CD4-positive, alpha-beta T cell treated with Interleukin-10 for 1 hour (primary cell): ENCODE measurements at places on chromosomes 6 and 20.

DNA sequence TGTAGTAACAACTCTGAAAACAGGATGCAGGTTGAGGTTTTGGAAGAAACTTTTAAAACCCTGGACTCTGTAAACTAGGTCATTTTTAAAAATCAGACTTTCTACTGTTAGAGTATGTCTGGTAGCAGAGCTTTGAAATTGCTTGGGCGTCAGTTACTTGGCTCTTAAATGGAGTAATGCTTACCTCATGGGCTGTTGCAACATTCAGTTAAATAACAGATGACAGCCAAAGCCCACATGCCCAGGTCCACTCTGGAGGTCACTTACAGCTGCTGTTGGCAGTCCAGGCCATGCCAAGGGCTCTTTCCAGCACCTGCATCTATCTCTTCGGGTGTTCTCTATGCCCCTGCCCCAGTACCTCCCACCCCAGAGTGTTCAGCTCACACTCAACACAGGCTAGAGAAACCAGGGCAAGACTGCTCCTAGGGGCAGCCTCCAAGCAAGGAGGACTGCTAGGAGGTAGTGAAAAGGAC lies 96.4 kb downstream of the BANF2 start:
- no peak for DNase-seq

- DNase-seq: no peak
Measured at GRCh38 chr6:102950967-102951366, 1557.5 kb downstream of the GRIK2 start.

- no peak for DNase-seq
Measured at GRCh38 chr20:8782804-8783203, 286.1 kb upstream of the PLCB4 start.

GRCh38 chr6:119079283-119079809 lies 882 bp upstream of the FAM184A start:
- DNase-seq: peak; percentile 24

- no peak for DNase-seq
Measured at GRCh38 chr20:47689731-47690130, 95.5 kb downstream of the SULF2 start.
